ENCODE measurements at places on chromosomes 3 and 15. TPM values are rescaled to one million over a fixed set of nuclear protein-coding genes. Genes with fewer than 3 reads are reported as not detected.
A peak's percentile ranks its signal among the peaks of the same experiment; 100 is the strongest.

KLF15 gene
- total RNA-seq = 0.65 TPM

COPG1 gene
- total RNA-seq = 195 TPM

THRB gene
- total RNA-seq = 11.2 TPM

CADPS gene
- not detected for total RNA-seq

KY gene
- not detected for total RNA-seq

SENP7 gene
- 17.4 TPM for total RNA-seq

ACTL6A gene
- 87.9 TPM for total RNA-seq

MIX23 gene
- total RNA-seq = 44.8 TPM

SI gene
- not detected for total RNA-seq

SLC22A13 gene
- total RNA-seq = 0.44 TPM

DNA sequence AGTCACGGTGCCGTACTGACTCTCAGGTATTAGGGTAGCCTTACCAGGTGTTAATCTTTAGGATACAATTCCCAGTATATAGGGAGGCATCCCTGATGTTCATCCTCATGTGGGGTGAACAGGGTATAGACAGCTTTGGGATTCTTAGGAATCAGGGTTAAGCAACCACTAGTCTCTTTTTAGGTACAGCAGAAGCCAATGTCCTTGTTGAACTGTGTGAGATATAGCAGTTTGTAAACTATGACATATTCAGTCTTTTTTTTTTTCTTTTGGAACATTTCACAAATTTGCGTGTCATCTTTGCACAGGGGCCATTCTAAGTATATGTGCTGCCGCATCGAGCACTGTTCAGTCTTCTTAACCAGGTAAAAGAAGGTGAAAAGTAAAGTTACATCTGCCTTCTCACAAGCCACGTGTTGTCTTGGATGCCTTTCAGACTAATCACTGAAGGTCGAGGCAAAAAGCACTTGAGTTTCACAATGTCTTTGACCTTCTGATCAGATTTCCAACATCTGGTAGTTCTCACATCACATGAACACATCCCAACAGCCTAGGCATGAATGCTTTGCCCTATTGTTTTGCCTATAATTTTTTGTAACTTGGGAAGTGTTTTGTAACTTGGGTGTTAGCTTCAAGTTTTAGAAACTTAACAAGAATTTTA lies 17.2 kb downstream of the TSEN2 start:
- no peaks in the 10 kb centered on the region for H3K27me3 ChIP-seq
- H3K36me3 ChIP-seq = peaks cover 68% of the 10 kb centered on the region
- no peak overlapping the region for H3K4me3 ChIP-seq
- H3K27ac ChIP-seq = no peak overlapping the region

DNA sequence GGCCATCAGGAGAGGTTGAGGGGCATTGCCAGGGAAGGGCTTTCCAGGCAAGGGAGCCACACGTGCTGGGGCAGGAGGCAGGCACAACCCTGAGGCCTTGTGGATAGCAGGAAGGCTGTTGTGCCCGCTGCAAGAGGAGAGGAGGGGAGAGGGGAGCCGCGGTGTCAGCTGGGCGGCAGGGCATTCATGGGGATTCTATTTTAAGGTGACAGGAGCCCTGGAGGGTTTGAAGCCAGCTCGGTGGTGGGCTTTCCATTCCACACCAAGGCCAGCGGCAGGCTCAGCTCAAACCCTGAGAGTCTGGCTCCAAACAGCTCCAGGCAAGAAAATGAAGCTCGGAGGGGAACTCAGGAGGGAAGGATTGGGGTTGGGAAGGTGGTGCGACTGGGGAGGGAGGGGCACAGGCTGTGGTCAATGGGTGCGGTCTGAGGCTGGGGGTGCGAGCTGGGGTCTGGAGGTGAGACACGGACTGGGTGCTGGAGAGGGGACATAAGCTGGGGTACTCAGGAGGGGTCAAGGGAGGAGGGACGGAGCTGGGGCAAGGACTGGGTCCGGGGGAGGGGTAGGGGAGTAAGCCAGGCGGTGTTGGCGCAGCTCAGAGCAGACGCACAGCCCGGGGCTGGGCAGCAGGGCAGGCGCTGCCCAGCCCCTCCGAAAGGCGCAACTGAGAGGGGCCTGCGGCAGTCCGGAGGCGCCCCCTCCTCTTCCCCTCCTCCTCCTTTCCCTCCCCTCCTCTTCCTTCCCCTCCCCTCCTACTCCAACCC lies 43.4 kb downstream of the TPRA1 start:
- no peak overlapping the region for H3K27ac ChIP-seq
- no peak overlapping the region for H3K4me3 ChIP-seq
- DNase-seq = no peak
- H3K36me3 ChIP-seq = no peaks in the 10 kb centered on the region

DNA sequence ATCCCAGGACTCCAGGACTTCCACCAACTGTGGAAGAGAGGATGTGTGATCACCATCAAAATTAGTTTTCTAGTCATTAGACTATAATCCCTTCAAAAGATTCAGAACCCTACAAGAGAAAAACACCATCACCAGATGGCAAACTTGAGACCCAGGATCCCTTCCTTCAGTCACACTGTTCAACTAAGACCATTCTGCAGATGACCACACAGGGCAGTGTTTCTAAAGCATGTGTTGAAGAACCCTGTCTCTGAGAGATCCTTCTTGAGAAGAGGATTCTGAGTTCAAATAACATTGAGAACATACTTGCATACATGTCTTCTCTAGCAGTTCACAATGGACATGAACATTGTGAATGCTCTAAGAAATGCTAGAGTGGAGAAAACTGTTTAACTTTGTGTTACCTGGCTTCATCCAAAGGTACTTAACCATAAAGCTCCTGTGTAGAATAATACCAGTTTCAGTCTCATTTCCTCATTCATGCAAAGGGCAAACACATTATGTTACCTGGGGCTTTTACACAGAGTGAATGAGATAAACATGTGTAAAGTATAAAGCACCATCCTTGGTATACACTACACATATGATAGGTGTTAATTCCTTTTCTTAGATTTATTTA lies 2.4 kb upstream of the ADGRG7 start:
- DNase-seq = no peak
- peaks cover 14% of the 10 kb centered on the region for H3K4me1 ChIP-seq
- no peak overlapping the region for H3K4me3 ChIP-seq
- H3K27ac ChIP-seq = no peak overlapping the region

DNA sequence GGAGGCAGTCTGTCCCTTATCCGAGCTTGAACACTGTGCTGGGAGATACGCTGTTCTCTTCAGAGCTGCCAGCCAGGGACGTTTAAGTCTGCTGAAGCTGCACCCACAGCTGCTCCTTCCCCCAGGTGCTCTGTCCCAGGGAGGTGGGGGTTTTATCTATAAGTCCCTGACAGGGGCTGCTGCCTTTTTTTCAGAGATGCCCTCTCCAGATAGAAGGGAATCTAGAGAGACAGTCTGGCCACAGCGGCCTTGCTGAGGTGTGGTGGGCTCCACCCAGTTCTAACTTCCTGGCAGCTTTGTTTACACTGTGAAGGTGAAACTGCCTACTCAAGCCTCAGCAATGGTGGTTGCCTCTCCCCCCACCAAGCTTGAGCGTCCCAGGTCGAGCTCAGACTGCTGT lies 319.9 kb upstream of the GRM7 start:
- no peak overlapping the region for H3K27ac ChIP-seq
- peak; percentile 11 for DNase-seq
- no peaks in the 10 kb centered on the region for H3K4me1 ChIP-seq
- no peak overlapping the region for H3K4me3 ChIP-seq
- H3K36me3 ChIP-seq = no peaks in the 10 kb centered on the region

DNA sequence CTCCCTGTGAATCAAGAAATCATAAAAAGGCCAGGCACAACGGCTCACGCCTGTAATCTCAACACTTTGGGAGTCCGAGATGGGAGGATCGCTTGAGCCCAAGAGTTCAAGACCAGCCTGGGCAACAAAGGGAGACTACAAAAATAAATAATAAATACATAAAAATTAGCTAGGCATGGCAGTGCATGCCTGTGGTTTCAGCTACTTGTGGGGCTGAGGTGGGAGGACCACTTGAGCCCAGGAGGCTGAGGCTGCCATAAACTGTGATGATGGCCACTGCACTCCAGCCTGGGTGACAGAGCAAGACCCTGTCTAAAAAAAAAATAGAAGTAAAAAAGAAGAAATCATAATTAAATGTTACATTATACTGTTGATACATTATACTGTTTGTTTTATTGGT lies 28.0 kb upstream of the DCUN1D1 start:
- no peaks in the 10 kb centered on the region for H3K4me1 ChIP-seq
- no peaks in the 10 kb centered on the region for H3K36me3 ChIP-seq
- no peaks in the 10 kb centered on the region for H3K27me3 ChIP-seq

DNA sequence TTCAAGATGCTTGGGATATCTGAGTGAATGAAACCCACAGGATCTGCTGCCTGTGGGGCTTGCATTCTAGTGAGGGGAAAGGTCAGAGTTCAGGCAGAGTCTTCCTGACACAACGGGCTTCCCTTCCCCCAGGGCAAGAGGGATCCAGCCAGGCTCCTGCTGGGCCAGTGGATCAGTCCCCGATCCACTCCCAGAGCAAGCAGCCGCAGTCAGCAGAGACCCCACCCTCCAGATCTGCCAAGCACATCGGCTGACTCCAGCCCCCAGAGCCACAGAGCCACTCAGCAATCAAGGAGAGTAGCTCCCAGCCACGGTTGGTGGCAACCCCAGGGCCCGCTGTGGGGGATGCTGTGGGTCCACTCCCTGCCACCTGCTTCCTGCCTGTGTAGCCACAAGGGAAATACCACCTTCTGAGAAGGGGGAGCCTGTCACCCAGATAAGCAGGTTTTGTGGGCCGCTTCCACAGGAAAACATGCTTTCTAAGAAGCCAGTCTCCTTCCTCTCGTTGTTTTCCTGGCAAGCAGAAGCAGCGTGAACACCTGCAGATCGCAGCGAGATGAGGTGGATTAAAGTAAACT lies 44.9 kb downstream of the CPN2 start:
- H3K4me3 ChIP-seq = no peak overlapping the region
- no peak overlapping the region for H3K27ac ChIP-seq

DNA sequence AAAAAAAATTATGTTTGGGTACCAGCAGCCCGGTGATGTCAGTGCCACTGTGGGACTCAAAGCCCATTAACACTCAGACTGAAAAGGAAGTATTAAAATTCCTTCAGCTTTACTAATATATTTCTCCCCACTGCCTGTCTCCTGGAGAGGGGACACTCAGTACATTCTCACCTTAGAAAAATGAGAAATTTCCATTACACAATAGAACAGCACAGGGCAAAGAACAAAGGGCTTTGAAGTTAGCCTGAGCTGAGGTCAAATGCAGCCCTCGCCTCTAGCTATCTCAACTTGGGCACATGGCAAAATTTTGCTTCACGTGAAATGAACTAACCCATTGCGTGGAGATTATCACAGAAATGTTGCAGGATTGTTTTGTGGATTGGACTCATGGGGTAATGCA lies 80.8 kb downstream of the RARB start:
- H3K4me3 ChIP-seq = no peak overlapping the region
- DNase-seq = no peak
- no peaks in the 10 kb centered on the region for H3K4me1 ChIP-seq

DNA sequence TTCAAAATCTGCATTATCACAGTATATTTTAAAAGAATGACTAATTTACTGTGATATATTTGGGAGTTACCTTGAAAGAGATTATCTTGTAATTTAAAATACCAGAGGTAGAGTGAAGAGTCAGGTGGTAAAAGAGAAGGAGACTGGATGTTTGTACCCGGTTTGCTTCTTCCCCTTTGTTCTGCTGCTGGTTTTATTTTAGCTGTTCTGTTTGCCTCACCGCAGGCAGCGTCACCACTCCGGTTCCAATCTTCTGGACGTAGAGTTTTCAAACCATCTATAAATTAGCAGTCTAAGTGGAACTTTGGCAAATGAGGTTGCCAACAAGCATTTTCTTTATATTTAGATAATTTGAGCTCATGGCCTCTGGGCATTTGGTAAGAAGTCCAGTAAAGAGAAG lies 38.2 kb downstream of the PPARG start:
- H3K27me3 ChIP-seq = no peaks in the 10 kb centered on the region
- no peak for DNase-seq
- peaks cover 55% of the 10 kb centered on the region for H3K36me3 ChIP-seq
- H3K4me1 ChIP-seq = peaks cover 5% of the 10 kb centered on the region
- no peak overlapping the region for H3K4me3 ChIP-seq
- H3K27ac ChIP-seq = peak overlapping the region; percentile 19

DNA sequence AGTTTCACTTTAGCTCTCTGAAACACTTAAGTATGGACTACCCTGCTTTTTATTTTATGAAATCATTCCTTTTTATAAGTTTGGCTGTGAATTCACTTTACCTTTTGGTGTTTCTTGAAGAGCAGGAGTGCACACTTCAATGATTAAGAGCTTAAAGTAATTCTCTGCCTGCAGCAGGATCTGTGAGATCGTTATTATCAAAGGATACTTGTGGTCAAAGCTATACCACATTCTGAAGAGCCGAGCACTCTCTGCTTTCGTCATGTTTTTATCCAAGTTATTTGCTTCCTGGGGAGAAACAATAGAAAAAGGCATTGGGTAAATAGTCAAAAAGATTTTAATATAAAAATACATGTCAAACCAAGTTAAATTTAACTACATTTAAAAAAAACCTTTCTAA lies 243.7 kb downstream of the CHST2 start:
- no peak for DNase-seq
- H3K27ac ChIP-seq = no peak overlapping the region
- no peaks in the 10 kb centered on the region for H3K4me1 ChIP-seq

DNA sequence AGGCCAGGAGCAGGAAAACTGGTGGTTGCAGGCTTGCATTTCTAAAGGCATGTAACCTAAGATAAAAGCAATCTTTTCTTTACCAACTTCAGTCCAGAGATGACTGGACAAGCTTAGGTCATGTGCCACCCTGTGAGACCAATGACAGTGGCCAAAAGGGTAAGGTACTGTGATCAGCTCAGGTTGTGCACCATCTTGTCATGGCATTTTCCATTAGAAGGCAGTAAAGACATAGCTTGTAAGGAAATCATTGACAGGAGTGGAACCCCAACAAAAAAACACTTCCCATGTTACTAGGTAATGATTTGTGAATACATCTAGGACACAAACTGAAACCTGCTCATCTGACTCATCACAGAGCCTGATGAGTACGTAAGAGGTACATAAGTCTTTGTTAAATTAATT lies 35.2 kb downstream of the SSR3 start:
- H3K27ac ChIP-seq = no peak overlapping the region
- no peak for DNase-seq
- H3K4me1 ChIP-seq = no peaks in the 10 kb centered on the region
- no peaks in the 10 kb centered on the region for H3K27me3 ChIP-seq
- no peak overlapping the region for H3K4me3 ChIP-seq
- H3K36me3 ChIP-seq = no peaks in the 10 kb centered on the region

DNA sequence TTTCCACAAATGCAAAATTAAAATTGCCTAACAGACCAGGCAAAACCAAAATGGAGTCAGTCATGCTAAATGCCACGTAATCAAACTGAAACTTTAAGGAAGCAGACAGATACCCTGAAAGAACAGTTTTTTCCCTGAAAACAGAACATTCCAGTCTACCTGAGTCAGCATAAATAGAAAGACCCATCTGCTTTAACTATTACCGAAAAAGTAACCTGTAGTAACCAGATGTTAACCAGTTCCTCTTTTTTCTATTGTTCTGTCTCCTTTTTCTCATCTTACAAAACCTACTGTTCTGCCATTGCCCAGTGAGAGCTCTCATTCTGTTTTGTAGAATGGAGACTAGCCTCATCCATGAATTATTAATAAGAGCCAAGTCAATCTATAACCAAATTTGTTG lies 286.0 kb downstream of the CACNA2D3 start:
- no peaks in the 10 kb centered on the region for H3K4me1 ChIP-seq
- H3K27me3 ChIP-seq = no peaks in the 10 kb centered on the region
- no peak overlapping the region for H3K27ac ChIP-seq
- H3K36me3 ChIP-seq = no peaks in the 10 kb centered on the region
- H3K4me3 ChIP-seq = no peak overlapping the region

GRCh38 chr3:78101384-78101783 lies 1061.5 kb downstream of the ROBO2 start:
- no peaks in the 10 kb centered on the region for H3K27me3 ChIP-seq
- no peaks in the 10 kb centered on the region for H3K36me3 ChIP-seq
- no peak for DNase-seq
- no peaks in the 10 kb centered on the region for H3K4me1 ChIP-seq
- no peak overlapping the region for H3K4me3 ChIP-seq

Data from PC-9 (cell line).